ENCODE measurements at places on chromosomes 3 and 15.

DNA sequence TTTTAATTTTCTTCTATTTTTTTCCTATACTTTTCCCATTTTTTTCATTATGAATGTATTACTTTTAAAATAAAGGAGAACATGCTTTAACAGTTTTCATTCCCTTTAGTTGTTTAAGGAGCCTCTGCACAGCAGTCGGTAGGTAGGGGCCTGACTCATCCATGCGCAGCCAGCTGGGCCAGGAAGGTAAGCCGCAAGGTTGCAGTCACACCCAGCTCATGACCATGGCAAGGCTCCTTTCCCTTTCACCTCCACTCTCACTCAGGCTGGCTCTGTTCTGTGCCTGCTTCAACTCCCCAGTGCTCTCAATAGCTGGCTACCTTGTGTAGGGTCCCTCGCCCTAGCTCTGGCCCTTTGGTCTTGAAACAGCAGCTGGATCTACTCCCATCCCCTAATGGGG lies 17.4 kb upstream of the ANKRD34C start:
- DNase-seq, result no peak

- DNase-seq, result no peak
Measured at GRCh38 chr3:24177201-24177600, 232.1 kb downstream of the NR1D2 start.

DNA sequence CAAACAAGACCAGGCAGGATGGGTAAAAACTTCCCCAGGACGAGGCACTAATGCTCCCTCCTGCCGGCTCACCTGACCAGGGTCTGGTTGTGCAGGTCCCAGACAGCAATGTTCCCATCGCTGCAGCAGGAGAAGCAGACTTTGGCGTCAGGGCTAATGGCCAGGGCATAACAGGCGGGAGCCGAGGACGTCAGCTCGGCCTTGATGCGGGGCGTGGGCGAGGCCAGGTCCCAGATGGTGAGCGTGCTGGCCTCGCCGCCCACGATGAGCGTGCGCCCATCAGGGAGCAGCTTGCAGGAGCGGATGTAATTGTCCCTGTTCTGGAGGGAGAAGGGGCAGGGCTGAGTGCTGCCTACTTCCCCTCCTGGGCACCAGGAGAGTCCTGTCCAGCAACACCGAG lies 43.4 kb downstream of the TLE3 start:
- no peak for DNase-seq

DNA sequence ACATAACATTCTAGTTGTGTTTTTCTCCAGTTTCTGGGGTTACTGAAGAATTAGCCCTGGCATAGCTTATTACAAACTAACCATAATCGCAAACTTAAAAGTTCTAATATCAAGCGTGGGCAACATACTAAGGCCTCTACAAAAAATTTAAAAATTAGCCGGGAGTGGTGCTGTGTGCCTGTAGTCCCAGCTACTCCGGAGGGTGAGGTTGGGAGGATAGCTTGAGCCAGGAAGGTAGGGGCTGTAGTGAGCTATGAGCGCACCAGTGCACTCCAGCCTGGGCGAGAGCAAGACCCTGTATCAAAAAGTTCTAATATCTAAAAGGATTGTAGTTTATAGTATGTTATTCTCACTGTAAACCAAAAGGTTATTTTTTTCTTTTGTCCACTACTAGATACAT lies 1.1 kb downstream of the OIP5 start:
- no peak for DNase-seq

GRCh38 chr3:41627477-41628087 lies 334.3 kb downstream of the ULK4 start:
- no peak for DNase-seq

DNA sequence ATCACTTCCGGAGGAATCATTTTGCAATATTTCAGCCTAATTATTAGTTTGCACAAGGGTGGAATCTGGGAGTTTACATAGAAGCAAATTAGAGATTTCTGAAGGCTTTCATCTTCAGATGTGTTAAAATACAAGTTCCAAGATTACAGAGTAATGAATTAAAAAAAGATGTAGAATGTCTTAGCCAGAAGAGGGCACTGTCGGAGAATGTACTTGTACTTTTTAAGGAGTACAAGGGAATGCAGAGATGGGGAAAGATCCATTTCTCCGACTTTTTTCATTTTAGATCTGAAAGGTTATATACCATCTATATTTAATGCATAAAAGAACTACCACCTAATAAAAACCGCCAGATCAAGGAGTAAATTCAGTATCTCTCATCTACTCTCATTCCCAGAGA lies 43.1 kb upstream of the WDR5B start:
- DNase-seq, result no peak

DNA sequence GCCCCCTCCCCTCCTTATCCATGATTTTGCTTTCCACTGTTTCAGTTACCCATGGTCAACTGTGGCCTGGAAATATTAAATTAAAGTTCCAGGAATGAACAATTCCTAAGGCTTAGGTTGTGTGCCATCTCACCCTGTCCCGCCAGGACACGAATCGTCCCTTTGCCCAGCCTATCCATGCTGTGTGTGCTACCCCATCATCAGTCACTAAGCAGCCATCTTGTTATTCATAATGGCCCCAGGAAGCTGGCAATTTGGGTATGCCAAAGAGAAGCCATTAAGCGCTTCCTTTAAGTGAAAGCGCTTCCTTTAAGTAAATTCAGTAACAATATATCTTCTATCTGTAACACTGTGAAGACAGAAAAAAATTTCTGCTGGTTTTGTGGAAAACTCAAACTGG lies 49.2 kb upstream of the LDHAL6B start:
- DNase-seq, result no peak

DNA sequence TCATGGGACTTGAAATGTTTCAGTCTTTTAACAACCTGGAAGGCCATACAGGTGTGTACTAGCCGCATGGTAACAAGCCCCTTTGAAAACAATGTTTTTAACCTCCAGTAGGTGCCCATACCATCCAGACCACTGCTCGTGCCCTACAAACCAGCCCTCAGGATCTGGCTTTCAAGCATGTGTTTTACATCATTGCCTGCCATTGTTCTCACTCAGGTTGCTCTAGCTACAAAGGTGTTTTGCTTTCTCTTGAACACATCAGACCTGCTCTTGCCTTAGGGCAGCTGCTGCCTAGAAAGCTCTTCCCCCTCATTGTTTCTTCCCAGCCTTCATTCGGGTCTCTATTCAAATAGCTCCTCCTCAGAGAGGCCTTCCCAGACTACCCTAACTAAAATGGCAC lies 32.3 kb upstream of the MAP3K13 start:
- no peak for DNase-seq

GRCh38 chr15:67863442-67863987 lies 23.7 kb upstream of the RNU6-1 start:
- peak; percentile 37 for DNase-seq

- no peak for DNase-seq
Measured at GRCh38 chr3:10950476-10951294, 41.9 kb upstream of the SLC6A1 start.

GRCh38 chr3:121722411-121722810 lies 27.1 kb downstream of the GOLGB1 start:
- no peak for DNase-seq

DNA sequence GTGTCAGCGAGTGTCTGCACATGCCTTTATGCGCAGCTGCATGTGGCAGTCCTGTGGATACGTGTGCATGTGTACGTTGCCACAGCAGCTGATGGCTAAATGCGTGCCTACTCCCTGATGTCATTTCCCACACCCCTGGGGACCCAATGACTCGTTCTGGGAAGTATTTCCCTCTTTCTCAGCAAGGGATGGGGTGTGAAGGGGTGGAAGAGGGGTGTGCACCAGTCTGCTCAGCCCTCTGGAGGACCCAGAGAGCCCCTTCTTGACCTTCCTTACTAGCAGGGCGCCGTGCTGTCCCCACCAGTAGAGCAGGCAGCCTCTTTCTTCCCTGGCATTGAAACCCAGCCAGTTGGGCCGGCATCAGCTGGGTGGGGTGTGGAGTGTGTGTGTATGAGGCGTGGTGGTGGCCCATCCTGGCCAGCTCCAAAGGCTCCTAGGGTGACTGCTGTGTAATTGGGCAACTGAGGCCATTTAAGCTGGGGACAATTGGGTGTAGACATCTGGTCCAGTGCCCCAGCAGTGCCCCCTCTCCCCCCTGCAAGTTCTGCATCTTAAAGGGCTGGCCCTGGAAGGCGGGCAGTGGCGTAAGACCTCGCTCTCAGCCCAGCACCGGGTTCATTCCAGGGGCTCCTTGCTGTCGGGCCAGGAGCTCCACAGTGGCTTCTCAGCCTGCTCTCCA lies 19.2 kb downstream of the SNX33 start:
- no peak for DNase-seq

- DNase-seq, result no peak
Measured at GRCh38 chr3:54849360-54849759, 78.5 kb downstream of the LRTM1 start.

GRCh38 chr3:157438194-157438730 lies 1.6 kb downstream of the PTX3 start:
- no peak for DNase-seq

GRCh38 chr15:89775815-89776214 lies 317 bp upstream of the MESP2 start:
- no peak for DNase-seq

GRCh38 chr3:12986521-12986920 lies 86.7 kb downstream of the IQSEC1 start:
- no peak for DNase-seq

DNA sequence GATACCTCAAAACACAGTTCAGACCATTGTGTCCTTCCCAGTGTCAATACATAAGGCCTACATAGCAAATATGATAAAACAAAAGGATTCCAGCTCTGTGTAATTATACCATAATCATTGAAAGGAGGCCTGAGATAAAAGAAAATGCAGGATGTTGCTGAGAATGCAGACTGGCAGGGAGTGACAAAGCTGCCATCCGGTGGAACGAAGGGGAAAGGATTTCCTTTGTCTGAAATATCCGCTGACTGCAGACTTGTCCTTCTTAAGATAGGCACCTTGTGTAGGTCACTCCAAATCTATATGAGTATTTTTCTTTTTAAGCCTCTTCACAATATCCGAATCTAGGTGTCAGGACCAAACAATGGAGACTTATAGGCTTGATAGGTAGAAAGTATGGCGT lies 108.0 kb downstream of the KCNH8 start:
- no peak for DNase-seq

- DNase-seq, result no peak
Measured at GRCh38 chr3:99366663-99367429, 271.5 kb upstream of the COL8A1 start.

- peak; percentile 43 for DNase-seq
Measured at GRCh38 chr15:74956648-74957475, at the start of gene RPP25. Gene RPP25, minus strand, starts transcription at chr15:74956772. Its CDS starts 189 bp downstream, at chr15:74956583.

DNA sequence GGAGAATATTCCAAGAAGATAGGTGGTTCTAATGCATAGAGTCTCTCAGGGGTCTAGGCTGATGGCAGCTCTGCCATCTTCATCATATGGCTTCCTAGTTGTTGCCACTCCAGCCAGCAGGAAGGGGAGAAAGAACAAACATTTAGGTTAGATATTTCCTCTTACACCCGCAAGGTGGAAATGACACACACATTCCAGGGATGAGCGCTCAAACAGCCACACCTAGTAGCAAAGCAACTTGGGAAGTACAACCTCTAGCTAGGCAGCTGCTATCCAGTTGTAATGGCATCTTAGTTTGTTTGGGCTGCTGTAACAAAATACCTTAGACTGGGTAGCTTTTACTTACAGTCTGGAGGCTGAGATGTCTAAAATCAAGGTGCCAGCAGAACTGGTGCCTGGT lies 51.9 kb upstream of the ADAMTSL3 start:
- no peak for DNase-seq

DNA sequence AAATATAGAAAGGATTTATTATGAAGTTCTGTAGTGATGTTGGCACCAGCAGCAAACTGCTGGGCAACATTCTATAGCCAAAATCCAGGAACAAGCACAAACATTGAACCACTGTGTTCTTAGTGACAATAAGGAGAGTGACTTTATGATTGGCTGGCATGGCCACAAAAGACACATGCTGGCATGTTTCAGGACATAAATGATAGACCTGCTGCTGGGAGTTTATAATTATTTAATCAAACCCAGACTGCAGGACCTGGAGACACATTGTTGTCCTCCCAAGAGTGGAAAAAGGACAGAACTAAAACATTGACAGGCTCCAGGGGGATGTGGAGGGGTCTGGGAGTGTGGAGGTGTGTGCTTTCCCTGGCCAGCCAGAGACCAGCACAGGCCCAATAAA lies 255.3 kb upstream of the LRTM1 start:
- DNase-seq, result no peak

GRCh38 chr3:178059119-178059518 lies 477.1 kb upstream of the KCNMB2 start:
- DNase-seq, result no peak

DNA sequence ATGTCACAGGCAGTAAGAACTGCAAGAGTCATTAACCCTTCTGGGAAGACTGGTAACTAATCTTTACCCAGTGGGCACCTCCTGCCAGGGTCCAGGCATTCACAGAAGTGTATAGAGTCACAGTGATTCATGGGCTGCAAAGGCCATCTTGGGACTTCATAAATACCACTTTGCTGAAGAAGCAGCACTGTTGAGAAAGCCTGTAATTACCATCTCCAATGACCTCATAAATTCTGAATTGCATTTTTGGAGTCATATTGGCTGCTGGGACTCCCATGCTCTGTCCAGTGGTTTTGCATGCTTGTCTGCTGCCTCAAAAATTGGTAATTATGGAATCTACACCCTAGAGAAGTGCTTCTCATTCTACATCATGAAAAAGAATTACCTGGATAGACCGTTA lies 837.2 kb downstream of the NTRK3 start:
- no peak for DNase-seq

- no peak for DNase-seq
Measured at GRCh38 chr3:61613666-61614065, 52.3 kb downstream of the PTPRG start.

DNA sequence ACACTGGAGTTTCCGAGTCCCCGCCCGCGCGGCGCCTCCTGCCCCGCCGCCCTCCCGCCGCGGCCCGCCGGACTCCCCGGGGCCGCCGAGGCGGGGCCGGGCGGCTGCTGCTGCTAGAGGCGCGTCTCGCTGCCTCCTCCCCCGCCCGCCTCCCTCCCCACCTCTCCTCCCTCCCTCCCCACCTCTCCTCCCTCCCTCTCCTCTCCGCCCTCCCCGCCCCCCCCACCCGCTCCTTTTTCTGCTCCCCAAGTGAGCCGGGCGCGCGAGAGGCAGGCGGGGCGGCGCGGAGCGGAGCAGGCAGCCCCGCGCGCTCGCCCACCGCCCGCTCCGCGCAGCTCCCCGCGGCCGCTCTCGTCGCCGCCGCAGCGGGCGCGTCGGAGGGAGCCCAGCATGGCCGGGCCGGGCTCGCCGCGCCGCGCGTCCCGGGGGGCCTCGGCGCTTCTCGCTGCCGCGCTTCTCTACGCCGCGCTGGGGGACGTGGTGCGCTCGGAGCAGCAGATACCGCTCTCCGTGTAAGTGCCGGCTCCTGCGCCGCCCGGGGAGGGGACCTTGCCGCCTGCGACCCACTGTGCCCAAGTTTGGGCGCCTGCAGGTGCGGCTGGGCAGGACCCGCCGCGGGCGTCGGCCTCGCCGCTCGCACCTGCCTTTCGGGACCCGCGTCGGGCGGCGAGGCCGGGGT lies at the start of gene CACNA2D3:
Gene CACNA2D3 (plus strand): TSS at position 229 of the 679 bp plus-strand sequence.
- DNase-seq, result no peak

- no peak for DNase-seq
Measured at GRCh38 chr3:133475245-133476010, 75.6 kb downstream of the BFSP2 start.

- no peak for DNase-seq
Measured at GRCh38 chr3:110810356-110810755, 261.3 kb upstream of the NECTIN3 start.

GRCh38 chr3:108511055-108511454 lies 659 bp upstream of the MYH15 start:
- DNase-seq, result no peak
